ENCODE measurements at places on chromosomes 6 and 20.

DNA sequence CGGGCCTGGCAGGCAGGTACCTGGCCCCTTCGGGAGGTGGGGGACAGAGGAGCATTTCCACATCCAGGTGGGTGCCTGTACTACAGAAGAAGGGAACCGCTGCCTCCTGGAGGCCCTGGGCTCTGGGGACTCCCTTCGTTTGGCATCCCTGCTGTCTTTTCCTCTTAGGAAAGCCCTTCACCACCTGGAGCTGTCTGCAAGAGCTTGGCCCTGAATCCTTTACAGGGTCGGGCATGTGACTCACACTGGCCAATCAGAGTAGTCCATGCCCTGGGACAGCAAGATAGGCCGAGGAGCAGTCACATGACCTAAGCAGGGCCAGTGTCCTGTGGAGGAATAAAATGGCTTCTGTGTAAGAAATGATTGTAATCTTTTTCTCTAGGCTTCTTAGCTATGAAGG, 224.9 kb downstream of the ANKRD60 start:
- DNase-seq, result no peak

DNA sequence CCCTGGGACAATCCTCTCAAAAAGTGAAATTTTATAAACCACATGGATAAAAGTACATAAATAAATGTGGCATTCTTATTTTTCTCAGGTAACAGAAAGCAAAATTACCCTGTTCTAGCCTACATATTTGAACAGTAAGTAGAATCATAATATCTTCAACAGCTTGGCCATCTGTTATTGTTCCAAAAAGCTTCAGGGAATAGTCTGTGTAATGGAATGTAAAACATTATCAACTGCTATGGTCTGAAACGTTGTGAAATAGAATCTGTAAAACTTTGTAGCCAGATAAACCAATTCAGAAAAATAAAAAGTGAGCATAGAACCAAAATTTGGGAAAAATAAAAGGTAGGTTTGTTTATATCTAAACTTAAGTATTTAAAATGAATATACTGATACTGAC, 114.7 kb downstream of the THEMIS start:
- DNase-seq, result no peak

DNA sequence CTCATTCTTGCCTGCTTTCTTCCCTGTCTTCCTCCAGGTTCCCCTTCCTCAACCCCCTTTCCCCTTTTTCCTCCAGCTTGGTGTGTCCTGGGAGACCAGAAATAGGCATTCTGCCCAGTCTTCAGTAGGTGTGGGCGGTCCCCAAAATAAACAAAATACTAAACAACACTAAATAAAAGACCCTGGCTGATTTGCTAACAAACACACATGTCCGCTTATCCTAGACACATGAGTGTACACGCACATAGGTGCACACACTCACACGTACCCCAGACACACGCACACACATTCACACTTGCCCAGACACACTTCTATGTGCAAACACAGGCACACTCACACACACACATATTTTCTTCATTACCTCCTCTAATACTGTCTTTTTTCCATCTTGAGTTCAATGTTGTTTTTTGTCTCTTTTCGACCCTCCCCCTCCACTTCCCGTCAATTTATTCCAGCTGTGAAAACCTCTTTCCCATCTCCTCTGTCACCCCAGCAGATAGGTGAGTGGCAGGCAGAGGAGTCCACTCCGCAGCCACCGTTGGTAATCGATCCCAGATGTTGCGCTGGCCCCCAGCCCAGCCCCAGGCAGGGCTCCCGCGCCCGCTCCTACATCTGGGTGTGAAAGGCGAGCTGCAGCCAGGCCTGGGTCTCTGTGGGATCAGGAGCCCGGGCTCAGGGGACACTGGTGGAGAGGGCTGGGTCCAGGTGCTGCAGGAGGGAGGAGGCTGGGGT, 56.9 kb upstream of the FOXP4 start:
- no peak for DNase-seq

DNA sequence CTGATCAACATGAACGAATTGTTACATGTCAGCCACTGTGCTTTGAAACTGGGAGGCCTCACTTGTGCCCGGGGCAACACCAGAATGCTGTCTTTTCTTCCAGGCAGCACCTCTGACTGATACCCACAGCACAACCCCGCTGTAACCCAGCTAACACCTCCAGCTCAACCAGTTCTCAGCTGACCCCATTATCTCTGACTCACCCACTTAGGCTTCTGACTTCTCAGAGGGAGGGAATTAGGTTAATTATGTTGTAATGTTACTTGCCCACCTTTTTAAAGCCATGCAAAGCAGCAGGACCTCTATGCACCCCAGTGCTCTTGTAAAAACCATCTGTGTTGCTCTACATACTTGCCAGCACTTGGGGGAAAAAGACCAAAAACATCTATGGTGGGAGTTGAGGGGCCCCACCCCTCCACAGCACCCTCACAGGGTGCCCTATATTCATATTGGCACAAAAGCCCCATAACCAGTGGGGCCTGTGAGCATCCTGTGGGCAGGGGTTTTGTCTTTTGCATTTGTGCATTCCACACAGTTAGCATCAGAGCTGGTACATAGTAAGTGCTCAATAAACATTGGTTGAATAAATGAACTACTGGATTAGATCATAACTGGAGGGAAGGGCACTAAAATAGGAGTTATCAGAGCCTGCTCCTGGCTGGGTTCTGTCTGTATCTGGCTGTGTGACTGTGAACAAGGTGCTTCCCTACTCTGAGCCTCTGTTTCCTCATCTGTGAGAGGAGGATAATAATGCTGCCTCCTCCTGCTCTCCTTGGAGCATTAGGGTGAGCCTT, 22.3 kb downstream of the BNIP5 start:
- DNase-seq, result no peak

GRCh38 chr20:63740070-63740626, 572 bp downstream of the SLC2A4RG start:
- DNase-seq, result no peak

GRCh38 chr6:113625850-113626249, 231.3 kb upstream of the MARCKS start:
- DNase-seq, result no peak

DNA sequence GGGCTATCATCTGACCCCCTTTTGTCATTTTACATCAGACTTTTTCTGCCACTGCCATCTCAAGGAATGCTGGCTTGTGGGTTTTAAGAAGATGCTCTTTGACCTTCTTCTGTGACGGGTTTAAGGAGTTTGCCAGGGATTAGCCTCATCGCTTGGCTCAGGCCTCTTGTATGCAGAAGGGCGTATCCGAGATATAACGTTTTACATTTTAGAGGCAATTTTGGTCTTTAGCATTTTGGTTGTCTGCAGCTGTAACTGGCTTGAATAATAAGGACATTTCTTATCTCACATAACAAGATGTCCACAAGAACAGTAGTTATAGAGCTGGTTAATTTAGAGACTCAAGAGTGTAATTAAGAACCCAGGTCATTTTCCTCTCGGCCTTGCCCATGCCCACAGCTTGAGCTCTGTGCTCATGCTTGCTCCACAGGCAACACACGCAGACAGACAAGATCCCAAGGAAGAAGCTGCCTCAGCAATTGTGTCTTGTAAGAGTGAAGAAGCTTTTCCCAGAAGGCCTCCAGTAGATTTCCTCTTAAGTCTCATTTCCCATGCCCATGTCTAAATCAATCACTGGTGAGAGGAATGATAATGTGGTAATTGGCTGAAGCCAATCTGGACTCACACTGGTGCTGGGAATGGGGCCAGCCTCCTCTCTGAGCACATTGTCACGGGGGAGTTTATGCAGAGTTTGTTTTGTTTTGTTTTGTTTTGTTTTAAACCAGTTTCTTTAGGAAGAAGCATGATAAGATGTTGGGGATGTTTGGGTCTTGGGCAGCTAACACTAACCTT, 36.8 kb downstream of the PTCHD4 start:
- DNase-seq, result no peak

DNA sequence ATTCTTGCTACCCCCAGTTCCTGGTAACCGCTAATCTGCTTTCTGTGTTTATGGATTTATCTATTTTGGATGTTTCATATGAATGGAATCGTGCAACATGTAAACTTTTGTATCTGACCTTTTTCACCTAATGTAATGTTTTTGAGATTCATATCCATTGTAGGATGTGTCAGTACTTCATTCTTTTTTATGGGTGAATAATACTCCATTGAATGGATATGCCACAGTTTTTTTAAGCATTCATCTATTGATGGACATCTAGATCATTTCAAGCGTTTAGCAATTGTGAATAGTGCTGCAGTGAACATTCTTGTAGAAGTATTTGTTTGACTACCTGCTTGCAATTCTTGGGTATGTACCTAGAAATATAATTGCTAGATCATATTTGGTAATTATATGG, 13.0 kb downstream of the KDM1B start:
- no peak for DNase-seq

DNA sequence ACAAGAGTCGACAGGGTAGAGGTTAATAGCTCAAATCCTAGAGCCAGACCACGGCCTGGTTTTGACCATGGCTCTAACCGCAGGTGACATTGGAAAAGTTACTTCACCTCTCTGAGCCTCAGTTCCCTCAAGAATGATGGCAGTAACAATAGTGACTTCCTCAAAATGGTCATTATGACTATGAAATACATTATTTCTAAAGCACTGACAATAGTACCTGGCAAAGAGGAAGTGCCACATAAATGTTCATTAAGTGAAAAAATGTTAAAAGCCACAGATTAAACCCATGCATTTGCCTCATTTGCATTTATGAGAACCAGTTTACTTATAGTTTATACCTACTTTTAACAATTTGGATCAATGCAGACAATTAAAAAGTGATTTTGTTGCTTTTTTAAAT, 12.3 kb downstream of the BTBD3 start:
- DNase-seq, result no peak

DNA sequence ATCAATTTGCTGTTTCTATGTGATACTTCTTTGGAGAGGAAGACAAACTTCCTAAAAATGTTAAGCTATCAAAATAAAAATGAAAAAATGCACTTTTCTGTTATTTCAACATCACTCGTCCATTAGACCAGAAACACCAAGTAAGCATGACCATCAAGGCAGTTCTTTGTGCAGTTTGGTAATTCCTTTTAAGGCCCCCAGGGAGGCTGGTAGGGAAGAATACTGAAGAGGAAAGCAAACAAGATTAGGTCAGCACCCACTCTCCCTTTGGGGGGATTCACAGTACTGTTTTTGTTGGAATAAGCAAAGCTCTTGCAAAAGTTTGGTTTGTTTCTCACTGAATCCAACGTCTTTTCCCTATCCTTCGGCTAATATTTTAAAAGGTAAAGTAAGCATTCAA, 206.8 kb upstream of the SLC35B3 start:
- no peak for DNase-seq

DNA sequence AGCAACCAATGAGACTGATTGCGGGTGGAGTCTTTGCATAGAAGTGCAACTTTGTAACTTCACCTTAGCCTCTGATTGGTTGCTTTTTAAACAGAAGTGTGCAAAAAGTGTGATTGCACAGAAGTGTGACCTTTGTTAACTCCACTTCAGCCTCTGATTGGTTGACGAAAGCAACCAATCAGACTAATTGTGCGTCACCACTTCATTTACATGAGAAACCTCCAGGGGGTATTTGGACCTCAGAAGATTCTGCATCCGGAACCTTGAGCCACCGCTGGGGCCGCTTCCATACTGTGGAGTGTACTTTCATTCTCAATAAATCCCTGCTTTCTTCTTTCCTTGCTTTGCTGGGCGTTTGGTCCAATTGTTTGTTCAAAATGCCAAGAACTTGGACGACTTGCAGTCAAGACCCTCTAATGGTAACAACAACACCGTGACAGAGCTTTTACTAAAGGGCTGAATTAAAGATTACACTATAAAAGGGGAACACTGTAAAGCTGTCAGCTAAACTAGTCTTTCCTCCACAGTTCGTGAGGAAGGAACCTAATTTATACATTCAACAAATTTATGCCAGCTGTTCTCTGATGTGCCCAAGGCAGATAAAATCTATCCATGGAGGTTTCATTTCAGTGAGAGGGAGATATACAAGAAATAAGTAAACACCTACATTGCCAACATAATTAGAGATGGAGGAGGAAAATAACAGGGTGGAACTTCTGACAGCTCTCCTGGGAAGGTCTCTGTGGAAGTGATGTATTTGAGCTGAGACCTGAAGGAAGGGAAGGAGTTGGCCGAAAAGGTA, 1.4 kb upstream of the HECA start:
- no peak for DNase-seq

DNA sequence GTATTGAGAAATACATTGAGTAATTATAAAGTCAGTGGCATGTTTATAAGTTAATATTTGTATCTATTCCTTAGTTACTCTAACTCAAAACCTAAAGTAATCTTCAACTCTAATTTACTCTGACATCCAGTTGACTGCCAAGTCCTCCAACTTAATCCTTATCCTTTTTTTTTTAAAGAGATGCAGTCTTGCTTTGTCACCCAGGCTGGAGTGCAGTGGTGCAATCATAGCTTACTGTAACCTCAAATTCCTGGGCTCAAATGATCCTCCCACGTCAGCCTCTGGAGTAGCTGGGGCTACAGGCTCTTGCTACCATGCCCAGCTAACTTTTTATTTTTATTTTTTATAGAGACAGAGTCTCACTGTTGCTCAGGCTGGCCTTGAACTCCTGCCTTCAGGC, 24.4 kb downstream of the PTPN1 start:
- no peak for DNase-seq

DNA sequence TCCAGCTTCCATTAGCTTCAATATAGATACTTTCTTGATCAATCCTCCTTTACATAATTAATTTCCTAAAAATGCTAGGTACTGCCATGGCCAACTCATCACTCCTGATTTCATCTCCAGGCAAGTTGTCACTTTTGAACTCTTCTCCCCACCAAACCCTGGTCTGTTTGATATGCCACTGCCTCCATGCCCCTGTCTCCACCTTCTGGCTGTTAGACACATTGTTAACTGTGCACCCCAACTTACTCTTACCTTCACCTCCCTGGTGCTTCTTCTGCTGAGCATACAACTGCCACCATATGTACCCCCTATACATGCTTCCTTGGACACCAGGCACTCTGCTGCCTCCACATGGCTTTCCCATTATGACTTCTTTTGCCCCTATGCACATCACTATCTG, 21.9 kb upstream of the AIG1 start:
- no peak for DNase-seq

DNA sequence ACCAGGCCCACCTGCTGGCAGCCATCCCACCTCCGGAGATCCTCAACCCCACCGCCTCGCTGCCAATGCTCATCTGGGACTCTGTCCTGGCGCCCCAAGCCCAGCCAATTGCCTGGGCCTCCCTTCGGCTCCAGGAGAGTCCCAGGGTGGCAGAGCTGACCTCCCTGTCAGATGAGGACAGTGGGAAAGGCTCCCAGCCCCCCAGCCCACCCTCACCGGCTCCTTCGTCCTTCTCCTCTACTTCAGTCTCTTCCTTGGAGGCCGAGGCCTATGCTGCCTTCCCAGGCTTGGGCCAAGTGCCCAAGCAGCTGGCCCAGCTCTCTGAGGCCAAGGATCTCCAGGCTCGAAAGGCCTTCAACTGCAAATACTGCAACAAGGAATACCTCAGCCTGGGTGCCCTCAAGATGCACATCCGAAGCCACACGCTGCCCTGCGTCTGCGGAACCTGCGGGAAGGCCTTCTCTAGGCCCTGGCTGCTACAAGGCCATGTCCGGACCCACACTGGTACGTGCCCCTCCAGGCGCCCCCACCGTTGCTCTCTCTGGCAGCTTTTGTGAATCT, 1.1 kb downstream of the SNAI1 start:
- no peak for DNase-seq
